Endothelial cell (in vitro differentiated cells): ENCODE measurements at places on chromosomes 5 and 9.

GRCh38 chr5:177023303-177023664, 788 bp downstream of the ZNF346 start:
- H3K4me3 ChIP-seq, result peak overlapping the region; percentile 100
- peak overlapping the region; percentile 94 for H3K27ac ChIP-seq
- H3K27me3 ChIP-seq, result peaks cover 4% of the 10 kb centered on the region
- DNase-seq, result no peak
- H3K36me3 ChIP-seq, result peaks cover 9% of the 10 kb centered on the region

DNA sequence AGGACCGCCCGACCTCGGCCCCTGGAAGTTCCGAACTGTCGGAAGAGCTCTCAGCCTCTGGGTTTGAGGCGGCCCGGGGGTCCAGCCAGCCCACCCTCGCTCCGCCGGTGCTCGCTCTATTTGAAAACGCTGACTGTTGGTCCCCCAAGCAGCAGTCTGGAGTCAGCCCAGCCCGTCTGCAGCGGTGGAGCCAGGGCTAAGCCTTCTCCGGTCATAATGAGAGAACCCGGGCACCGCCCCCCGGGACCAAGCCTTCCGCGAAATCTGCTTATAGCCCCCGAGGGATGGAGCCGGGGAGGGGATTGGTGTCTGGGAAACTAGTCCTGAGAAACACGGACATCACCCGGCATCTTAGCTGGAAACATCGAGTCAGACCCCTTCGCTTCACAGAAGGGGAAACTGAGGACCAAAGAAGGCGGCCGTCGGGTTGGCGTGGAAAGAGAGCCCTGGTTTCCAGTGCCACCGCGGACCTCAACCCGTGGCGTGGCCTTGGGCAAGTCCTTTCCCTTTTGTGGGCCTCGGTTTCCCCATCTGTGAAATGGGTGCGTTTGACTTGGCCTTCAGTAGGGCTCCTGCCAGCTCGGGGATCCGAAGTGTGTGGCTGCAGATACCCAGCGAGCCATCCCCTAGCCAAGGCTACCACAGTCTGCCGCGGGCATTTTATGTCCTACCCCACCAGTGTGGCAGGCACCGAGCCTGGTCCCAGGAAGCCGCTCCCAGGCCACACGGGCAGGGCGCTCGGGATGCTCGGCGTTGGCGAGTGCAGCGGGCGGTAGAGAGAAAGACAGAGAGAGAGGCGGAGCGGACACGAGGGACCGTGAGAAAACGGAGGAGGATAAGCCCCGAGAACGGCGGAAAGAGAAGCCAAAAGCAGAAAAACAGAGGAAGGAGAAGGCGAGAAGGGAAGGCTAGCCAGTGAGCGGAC, 857 bp downstream of the ADAM19 start:
- H3K4me3 ChIP-seq, result peak overlapping the region; percentile 100
- H3K4me1 ChIP-seq, result peaks cover 58% of the 10 kb centered on the region
- peaks cover 20% of the 10 kb centered on the region for H3K36me3 ChIP-seq
- H3K27me3 ChIP-seq, result peaks cover 9% of the 10 kb centered on the region

DNA sequence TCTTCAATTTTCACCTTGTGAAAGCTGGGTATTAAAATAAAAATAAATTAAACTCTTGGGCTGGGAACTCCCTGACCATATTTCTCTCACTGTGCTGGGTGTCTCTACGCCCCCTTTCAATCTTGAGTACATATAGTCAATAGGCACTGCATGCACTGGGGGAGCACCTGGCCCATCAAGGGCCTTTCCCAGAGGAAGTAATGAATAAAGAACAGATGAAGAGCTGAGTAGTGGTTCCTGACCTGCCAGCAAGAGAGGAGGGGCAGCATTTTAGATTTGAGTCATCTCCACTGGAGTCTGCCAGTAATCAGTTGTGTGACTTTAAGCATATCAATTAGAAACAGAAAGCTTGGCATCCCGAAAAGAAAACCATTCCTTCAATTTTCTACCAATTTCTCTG, 6.2 kb downstream of the MAPKAP1 start:
- peaks cover 3% of the 10 kb centered on the region for H3K36me3 ChIP-seq
- no peaks in the 10 kb centered on the region for H3K27me3 ChIP-seq
- peaks cover 11% of the 10 kb centered on the region for H3K4me1 ChIP-seq

GRCh38 chr9:38008168-38009034, 60.6 kb downstream of the SHB start:
- H3K27me3 ChIP-seq, result peaks cover 13% of the 10 kb centered on the region
- H3K4me1 ChIP-seq, result peaks cover 19% of the 10 kb centered on the region
- peaks cover 6% of the 10 kb centered on the region for H3K36me3 ChIP-seq
- H3K27ac ChIP-seq, result peak overlapping the region; percentile 48

DNA sequence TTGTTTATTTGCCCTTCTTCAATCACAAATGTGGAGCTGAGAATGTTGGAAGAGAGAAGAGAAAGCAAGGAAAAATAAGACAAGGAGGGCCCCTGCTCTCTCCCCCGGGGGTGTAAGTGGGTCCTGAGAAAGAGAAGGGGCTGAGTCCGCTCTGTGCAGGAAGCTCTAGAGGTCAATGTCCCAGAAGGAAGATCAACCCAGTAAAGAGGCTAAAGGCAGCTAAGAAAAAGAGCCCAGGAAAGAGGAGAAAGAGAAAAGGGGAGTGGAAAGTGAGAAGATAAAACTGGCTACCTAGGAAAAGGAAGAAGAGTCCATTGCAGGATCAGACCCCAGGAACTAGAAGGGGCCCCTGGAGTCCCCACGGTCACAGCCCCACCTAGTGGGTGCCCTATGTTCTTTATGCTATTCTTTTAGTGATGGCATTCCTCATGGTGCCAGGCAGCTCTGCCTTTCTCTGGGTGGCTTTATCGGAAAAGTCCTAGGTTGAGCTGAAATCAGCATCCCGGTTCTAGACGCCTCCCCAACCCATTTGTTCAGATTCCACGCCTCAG, 583.4 kb downstream of the ACTL7B start:
- H3K27ac ChIP-seq, result peak overlapping the region; percentile 65
- H3K27me3 ChIP-seq, result no peaks in the 10 kb centered on the region

DNA sequence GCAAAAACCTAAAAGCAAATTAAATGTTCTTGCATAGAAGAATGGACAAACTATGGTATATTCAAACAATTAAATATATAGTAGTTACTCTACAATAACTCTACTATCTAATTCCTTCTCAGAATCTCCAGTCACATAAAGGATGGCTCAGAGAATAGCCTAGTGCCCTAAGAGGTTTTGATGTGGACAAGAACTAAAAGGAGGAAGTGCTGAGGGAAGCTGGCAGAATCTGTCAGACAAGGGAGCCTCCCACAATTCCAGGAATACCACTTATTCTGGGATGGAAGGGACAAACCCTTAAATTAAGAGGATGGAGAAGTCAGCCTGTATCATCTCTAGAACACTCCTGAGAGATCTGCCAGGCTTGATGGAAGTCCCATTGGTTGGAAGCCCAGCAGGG, 30.4 kb downstream of the TNFSF8 start:
- no peaks in the 10 kb centered on the region for H3K36me3 ChIP-seq
- H3K4me1 ChIP-seq, result peaks cover 4% of the 10 kb centered on the region
- DNase-seq, result no peak
- H3K4me3 ChIP-seq, result no peak overlapping the region
- H3K27ac ChIP-seq, result no peak overlapping the region
